Endodermal cell (in vitro differentiated cells): ENCODE measurements at places on chromosomes 7 and 10. TPM values are rescaled to one million over a fixed set of nuclear protein-coding genes. Genes with fewer than 3 reads are reported as not detected.

DNA sequence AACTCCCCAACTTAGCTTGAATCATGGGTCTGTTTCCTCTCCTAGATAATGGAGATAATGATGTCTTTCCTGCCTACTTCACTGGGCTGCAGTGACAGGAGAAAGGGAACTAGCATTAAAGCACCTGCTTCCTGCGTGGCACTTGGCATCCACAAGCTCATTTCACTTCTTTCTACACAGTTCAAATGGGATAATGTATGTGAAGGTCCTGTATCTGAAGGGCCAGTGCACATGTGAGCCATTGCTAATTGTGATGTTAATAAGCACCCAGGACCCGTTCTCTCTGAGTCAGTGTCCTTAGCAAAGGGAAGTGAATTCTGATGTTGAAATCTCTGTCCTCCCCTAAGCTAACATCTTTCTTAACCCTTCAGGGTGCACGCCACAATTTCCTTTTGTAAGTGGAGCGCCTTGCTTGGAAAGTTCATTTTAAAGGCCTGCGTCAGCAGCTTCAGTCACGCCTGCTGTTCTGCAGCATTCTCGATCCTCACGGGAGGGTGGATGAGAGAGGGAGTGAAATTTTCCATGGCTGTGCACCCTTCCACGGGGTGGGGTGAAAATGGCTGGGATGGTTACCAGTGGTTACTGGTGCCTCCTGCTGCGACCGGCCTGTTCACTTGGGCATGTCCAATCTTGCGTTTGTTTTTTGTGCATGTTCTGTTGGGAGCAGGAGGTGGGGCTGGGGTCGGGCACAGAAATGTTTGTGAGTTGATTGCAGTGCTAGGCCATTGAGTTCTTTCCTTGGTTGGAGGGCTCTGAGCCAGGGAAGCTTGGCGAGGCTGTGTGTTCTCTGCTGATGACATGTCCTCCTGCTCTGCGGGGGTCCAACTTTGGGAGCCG, 59.2 kb downstream of the HK1 start:
- H3K27me3 ChIP-seq, result no peaks in the 10 kb centered on the region
- peak; percentile 60 for DNase-seq
- peak overlapping the region; percentile 82 for H3K27ac ChIP-seq
- no peak overlapping the region for H3K4me3 ChIP-seq
- no peaks in the 10 kb centered on the region for H3K36me3 ChIP-seq

- H3K36me3 ChIP-seq, result peaks cover 51% of the 10 kb centered on the region
- no peak for DNase-seq
- no peak overlapping the region for H3K27ac ChIP-seq
- H3K4me3 ChIP-seq, result no peak overlapping the region
- H3K27me3 ChIP-seq, result no peaks in the 10 kb centered on the region
- H3K4me1 ChIP-seq, result no peaks in the 10 kb centered on the region
Measured at GRCh38 chr7:148800677-148801076, 83.4 kb downstream of the EZH2 start.

GRCh38 chr7:6563936-6564770, 12.9 kb upstream of the GRID2IP start:
- DNase-seq, result no peak
- no peak overlapping the region for H3K27ac ChIP-seq
- no peaks in the 10 kb centered on the region for H3K4me1 ChIP-seq
- no peak overlapping the region for H3K4me3 ChIP-seq
- no peaks in the 10 kb centered on the region for H3K36me3 ChIP-seq

GRCh38 chr10:73182568-73182967, 14.6 kb downstream of the FAM149B1 start:
- H3K36me3 ChIP-seq, result no peaks in the 10 kb centered on the region
- no peaks in the 10 kb centered on the region for H3K27me3 ChIP-seq
- DNase-seq, result no peak
- peaks cover 7% of the 10 kb centered on the region for H3K4me1 ChIP-seq

GRCh38 chr10:119740096-119740495, 14.2 kb downstream of the INPP5F start:
- no peak overlapping the region for H3K27ac ChIP-seq
- DNase-seq, result no peak
- H3K27me3 ChIP-seq, result no peaks in the 10 kb centered on the region
- H3K36me3 ChIP-seq, result no peaks in the 10 kb centered on the region
- H3K4me1 ChIP-seq, result peaks cover 12% of the 10 kb centered on the region

DNA sequence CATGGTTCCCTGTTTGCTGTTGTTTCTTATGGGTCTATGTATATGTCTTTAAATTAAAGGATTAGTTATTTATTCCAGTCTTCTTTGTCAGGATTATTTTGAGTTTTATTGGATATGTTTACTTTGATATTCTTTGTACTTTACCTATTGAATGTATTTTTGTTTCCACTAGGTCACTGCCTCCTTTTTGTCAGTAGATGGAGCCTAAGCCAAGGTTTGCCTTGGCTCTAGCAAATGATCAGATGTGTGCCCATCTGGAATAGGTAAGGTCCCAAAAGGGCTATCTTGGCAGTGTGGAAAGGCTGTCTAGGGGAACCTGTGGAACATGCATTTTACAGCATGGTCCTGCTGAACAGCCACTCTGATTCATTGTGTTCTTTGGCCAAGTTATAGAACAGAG, 337.3 kb upstream of the GHITM start:
- no peak overlapping the region for H3K4me3 ChIP-seq
- no peaks in the 10 kb centered on the region for H3K27me3 ChIP-seq
- no peak for DNase-seq

GRCh38 chr7:120724448-120724847, 133.5 kb downstream of the TSPAN12 start:
- H3K27ac ChIP-seq, result no peak overlapping the region
- H3K27me3 ChIP-seq, result no peaks in the 10 kb centered on the region
- no peak for DNase-seq
- H3K4me3 ChIP-seq, result no peak overlapping the region
- H3K4me1 ChIP-seq, result no peaks in the 10 kb centered on the region
- no peaks in the 10 kb centered on the region for H3K36me3 ChIP-seq

GRCh38 chr10:114703377-114704107, 45.5 kb upstream of the ABLIM1 start:
- H3K36me3 ChIP-seq, result no peaks in the 10 kb centered on the region
- DNase-seq, result no peak
- H3K27ac ChIP-seq, result no peak overlapping the region
- H3K27me3 ChIP-seq, result no peaks in the 10 kb centered on the region

GRCh38 chr10:102629661-102630614, 14.3 kb upstream of the TRIM8 start:
- no peaks in the 10 kb centered on the region for H3K36me3 ChIP-seq
- peak; percentile 92 for DNase-seq
- H3K27ac ChIP-seq, result peak overlapping the region; percentile 74
- no peaks in the 10 kb centered on the region for H3K27me3 ChIP-seq
- H3K4me3 ChIP-seq, result no peak overlapping the region

DNA sequence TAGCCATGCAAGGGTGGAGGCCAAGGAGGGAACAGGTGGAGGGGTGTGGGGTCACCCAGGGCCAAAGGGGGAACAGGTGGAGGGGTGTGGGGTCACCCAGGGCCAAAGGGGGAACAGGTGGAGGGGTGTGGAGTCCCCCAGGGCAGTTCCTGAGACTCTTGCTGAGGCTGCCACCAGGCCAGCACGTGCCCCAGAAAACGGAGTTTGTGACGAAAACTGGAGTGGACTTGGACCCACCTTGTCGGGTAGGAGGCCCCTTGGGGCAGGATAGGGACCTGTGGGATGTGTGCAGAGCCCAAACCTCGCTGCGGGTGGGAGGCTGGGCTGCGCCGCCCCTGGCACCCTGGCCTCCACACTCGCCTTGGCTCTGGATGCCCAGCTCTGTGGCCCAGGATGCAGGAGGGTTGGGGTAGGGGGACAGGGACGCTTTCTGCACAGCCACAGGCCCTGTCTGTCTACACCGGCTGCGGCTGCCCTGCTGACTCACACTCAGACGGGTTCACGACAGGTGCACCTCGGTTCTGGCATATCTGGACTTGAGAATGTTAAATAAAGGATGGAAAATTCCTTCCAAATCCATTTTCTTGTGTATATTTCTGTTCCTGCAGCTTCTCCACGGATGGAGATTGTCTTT, 562 bp upstream of the ADGRA1 start:
- no peak for DNase-seq
- peaks cover 44% of the 10 kb centered on the region for H3K27me3 ChIP-seq
- peak overlapping the region; percentile 53 for H3K27ac ChIP-seq
- H3K4me3 ChIP-seq, result no peak overlapping the region
- no peaks in the 10 kb centered on the region for H3K36me3 ChIP-seq
- H3K4me1 ChIP-seq, result peaks cover 4% of the 10 kb centered on the region

GRCh38 chr10:110893559-110894179, 21.9 kb downstream of the PDCD4 start:
- no peak overlapping the region for H3K27ac ChIP-seq
- H3K36me3 ChIP-seq, result peaks cover 50% of the 10 kb centered on the region
- H3K4me1 ChIP-seq, result no peaks in the 10 kb centered on the region
- no peak for DNase-seq

The FBXW4 gene
- total RNA-seq, result 63.8 and 64.1 TPM in 2 replicates

The C7orf57 gene
- total RNA-seq, result 0.54 and 0.57 TPM in 2 replicates
